ENCODE measurements at places on chromosomes 5 and 9.

- no peak for DNase-seq
Measured at GRCh38 chr5:10219068-10219467, 30.6 kb downstream of the ATPSCKMT start.

GRCh38 chr9:32978051-32978450, 23.4 kb downstream of the APTX start:
- no peak for DNase-seq

- no peak for DNase-seq
Measured at GRCh38 chr9:136044971-136045594, 50.0 kb downstream of the NACC2 start.

DNA sequence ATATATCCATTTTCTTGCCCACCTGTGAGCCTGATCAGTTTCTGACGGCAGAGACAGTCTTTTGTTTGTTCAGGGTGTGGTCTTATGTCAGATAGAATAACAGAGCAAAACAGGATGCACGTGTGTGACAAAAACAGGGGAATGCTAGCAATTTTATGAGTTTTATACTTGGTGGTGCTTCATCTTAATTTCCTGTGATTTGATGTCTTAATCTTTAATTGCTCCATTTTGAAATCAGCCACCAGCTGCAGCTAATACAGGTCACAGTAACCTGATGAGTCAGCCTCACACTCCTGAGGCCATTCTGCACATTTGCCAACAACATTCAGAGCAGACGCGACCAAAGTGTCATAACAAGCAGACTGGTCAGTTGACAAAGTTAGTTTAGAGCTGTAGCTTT, 42.3 kb upstream of the JMY start:
- no peak for DNase-seq

DNA sequence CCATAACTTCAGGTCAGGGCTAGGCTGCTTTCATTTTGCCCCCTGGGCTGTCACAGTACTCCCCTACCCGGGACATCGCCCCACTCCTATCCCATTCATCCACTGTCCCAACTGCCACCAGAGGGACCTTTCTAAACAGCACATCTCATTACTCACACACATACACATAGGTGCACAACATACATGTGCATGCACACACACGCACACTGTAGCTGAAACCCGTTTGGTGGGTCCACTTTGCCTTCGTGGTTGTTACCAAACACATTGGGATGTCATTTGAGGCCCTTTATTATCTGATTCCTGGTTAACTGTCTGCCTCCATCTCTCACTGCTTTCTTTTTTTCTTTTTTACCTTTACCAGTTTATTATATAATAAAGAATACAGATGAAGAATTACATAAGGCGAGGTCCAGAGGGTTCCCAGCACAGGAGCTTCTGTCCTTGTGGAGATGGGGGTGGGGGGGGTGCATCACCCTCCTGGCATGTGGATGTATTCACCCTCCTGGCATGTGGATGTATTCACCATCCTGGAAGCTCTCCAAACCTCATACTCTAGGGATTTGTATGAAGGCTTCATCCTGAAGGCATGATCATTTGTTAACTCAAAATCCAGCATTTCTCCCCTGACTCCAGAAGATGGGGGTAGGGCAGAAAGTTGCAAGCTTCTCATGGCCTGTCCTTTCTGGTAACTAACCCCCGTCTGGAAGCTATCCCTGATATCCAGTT, 186.0 kb downstream of the GOLPH3 start:
- DNase-seq: no peak

DNA sequence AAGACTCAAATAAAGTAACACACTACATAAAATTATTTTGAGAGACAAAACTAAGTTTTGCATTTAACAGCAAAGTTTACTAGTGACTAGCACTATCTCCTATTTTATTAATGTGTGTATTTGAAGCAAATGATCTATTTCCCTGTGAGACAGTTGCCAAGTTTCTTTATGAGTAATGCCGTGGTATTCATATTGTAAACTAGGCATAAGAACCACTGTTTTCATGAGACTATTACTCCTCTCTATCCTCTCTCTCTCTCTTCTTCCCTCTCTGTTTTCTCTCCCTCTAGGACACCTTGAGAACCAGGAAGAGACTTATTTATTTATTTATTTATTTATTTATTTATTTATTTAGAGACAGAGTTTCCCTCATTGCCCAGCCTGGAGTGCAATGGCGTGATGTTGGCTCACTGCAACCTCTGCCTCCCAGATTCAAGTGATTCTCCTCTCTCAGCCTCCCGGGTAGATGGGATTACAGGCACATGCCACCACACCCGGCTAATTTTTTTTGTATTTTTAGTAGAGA, 61.1 kb downstream of the MLANA start:
- DNase-seq: no peak

DNA sequence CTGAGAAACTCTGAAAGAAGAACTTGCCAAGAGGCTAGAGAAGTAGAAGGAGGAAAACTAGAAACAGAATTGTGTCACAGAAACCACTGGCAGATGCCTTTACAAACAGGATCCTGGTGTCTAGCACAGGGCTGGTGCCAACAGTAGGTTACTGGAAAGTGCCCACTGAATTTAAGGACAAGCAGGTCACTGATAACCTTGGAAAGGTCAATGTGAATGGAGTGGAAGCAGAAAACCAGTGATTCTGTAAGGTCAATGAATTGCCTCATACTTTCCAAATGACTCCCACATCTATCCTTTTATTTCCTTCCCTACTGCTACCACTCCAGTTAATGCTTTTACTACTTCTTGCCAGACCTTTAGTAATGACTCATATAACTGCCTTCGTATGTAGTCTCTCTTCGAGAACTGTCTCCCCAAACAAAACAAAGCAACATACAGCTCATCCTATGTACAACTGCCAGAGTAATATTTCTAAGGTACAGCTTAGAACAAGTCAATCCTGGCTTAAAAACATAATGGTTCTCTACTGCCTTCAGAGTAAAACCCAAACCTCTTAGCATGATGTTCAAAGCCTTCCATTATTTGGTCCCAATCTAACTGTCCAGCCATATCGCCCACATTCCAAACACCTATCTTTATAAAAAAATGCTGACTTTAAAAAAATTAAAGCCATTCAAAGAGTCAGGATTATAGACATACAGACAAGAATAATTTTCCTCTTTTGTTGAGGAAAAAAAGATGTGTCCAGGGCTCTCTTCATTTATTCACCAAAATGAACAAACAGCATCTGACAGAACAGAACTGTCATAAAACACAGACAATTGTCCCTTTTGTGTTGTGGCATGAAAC, 52.5 kb downstream of the NR3C1 start:
- DNase-seq: no peak

- DNase-seq: no peak
Measured at GRCh38 chr9:130948266-130948665, 9.2 kb upstream of the FIBCD1 start.

DNA sequence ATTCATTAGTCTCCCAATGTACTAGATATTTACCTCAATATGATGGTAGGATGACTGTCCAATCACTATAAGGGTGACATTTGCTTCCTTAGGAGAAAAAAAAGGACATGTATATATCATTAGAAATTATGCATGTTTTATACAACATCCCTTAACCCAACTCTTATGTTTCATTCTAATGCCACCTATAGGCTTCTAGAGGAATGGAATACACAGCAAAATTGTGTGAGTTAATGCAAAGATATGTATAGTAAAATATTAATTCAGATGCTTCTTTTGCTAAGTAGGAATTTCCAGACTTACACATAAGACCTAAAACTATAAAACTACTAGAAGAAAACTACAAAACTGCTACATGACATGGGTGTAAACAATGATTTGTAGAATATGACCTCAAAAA, 3.5 kb downstream of the PRXL2C start:
- DNase-seq: no peak

- no peak for DNase-seq
Measured at GRCh38 chr5:91245871-91246270, 137.2 kb downstream of the ARRDC3 start.

DNA sequence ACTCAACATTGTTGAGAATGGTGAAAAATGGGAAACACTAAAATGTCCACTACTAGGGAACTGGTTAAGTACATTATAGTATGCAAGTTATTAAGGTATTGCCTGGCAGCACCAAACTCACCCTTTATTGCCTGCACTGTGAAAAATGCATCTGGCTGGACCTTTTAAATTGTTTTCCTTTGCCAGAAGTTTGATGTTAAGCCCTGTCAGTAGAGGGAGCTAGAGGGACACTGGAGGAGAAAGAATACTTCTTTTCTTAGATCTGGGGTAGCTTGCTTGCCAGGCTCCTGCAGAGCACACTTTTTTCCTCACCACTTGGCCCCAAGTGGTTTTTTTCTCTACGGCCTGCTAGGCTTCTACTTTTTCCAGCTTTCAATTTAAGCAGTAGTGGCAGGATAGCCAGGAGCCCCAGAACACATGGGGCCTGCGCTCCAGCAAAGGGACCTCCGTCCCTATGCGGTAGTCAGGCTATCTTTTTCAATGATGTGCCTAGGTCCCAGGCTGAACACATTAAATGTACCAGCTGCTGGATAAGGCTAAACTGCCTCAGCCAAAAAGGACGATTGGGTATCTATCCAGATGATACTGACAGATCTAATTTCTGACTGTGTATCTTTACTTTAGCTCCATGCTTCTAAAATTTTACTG, 8.0 kb upstream of the HABP4 start:
- no peak for DNase-seq

GRCh38 chr9:33455945-33456344, 8.6 kb upstream of the AQP3 start:
- DNase-seq: no peak

GRCh38 chr9:80467632-80468031, 895.9 kb downstream of the TLE4 start:
- DNase-seq: no peak

- DNase-seq: no peak
Measured at GRCh38 chr9:34179213-34180136, 632 bp downstream of the UBAP1 start.

DNA sequence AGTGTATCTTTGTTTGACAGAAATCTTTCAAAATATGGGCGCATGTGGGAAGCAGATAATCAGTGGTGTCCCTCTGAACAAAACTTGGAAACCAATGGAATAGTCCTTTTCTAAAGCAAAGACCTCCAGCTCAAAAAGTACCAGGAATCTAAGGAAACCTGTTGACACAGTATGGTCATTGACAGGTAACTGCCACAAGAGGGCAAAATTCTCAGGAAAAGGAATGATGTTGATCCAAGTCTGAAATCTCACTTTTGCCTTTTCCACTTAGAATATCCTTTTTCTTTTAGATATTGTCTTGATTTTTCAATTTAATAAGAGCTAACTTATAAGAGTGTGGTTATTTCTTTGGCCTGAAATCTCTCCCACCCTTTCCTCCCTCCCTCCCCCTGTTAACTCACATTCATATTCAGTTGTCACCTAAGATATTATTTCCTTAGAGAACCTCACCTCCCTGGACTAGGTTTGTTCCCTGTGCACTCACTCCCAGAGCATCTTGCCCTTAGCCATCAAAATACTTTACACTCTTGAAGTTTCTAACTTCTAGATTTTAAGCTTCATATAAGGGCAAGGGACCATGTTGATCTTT, 59.0 kb upstream of the BARX1 start:
- DNase-seq: no peak

GRCh38 chr9:38035873-38036272, 33.2 kb downstream of the SHB start:
- no peak for DNase-seq

GRCh38 chr5:1417586-1418225, 27.5 kb downstream of the SLC6A3 start:
- no peak for DNase-seq

GRCh38 chr9:78005231-78006002, 26.2 kb downstream of the GNAQ start:
- DNase-seq: no peak

DNA sequence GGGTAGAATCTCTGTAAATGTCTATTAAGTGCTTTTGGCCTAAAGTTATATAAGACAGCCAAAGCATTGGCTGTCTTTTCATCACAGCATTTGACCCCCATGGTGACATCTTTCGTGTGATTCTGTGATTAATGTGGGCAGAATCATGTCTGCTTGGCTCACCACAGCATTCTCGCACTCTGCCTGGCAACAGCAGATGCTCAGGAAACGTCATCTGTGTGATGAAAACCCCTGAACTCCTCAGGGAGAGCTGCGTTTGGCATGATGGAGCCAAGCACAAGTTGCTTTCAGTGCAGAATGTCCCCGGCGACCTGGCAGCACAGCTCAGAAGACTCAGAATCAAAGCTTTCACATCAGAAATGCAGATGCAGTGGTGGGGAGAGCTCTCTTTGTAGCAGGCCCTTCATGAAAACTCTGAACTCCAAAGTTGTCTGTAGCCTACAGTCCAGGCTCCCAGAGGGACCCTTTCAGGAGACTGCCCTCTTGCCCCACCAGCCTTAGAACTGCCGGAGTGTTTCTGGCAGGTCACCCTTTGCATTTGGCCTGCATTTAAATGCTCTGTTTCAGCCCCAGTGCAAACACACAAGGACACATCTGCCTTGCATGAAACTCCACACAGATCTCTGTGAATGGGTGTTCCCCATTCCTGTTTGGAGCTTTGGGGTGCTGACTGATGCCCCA, 155.6 kb upstream of the PANK3 start:
- no peak for DNase-seq

- DNase-seq: no peak
Measured at GRCh38 chr9:72539824-72540347, 18.5 kb downstream of the TMC1 start.

DNA sequence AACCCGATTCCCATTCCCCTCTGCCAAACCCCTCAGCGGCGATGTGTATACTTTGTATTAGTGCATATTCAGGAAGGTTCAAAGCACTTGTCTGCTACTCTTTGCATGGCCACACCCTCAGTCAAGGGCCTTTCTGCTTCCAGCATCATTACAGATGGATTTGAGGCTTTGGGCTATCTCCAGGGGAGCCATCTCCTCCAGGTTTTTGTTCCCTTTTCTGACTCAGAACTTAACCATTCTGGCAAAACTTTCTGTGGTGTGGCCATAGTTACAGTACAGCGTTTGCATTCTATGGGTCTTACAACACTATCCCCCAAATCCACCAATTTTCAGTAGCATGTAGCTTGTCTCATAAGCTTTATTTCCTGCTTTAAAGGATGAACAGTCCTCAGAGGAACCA, 36.0 kb upstream of the SVEP1 start:
- no peak for DNase-seq

DNA sequence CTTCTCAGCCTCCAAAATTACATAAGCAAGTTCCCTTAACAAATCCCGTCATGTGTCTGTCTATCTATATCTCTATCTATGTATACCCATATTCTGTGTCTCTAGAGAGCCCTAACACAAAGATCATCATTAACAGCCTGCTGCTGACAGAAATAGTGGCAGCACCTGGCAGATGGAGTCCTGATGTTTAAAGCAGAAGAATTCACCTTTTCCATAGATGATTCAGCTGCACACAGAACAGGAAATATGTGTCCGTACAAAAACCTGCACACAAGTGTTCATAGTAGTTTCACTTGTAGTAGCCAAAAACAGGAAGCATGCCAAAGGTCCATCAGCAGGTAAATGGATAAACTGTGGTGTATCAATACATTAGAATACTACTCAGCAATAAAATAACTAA, 45.0 kb upstream of the ACO1 start:
- DNase-seq: no peak

DNA sequence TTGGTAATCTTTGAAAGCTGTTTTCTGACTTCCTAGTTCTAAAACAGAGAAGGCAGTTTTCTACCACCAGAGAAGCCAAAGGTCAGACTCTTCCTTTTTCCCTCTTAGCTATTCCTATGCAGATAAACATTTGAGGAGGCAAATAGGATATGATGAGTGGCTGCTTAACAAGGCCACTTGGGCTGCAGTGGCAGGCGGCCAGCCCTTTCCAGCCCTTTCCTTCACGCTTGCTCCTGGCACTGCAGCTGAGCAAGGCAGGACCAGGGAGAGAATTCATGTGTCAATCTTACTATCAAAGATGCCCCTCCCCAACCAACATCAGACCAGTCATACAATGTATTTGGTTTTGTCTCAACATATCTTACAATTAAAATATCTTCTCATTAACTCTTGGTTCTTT, 36.8 kb upstream of the RNF38 start:
- no peak for DNase-seq

Data from stimulated activated CD8-positive, alpha-beta memory T cell treated with anti-CD3 and anti-CD28 coated beads, Interleukin-7, amount 100 ng/mL, for 1 hour (primary cell).